ENCODE measurements at places on chromosomes 2 and 18.

DNA sequence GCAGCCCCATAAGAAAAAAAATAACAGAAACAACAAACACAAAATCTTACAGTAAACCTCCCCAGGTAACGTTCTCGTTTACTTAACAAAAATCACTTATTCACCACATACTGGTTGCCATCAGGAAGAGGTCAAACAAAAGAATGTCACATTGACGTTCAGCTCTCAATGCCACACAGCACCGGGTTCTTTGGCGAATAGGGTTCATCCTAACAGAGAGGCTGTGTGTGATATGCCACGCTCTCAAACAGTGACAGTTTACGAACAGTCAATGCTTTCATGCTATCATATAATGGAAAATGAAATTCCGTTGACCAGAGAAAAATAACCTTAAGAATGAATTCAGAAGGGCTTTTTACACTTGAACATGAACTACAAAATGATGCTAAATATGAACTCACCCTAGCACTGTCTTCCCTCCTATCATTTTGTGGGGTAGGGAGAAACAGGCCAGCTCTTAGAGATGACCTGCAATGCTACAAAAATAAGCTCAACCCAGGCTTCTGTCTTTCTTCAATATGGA, 2.0 kb downstream of the TMEM163 start:
- DNase-seq: no peak

DNA sequence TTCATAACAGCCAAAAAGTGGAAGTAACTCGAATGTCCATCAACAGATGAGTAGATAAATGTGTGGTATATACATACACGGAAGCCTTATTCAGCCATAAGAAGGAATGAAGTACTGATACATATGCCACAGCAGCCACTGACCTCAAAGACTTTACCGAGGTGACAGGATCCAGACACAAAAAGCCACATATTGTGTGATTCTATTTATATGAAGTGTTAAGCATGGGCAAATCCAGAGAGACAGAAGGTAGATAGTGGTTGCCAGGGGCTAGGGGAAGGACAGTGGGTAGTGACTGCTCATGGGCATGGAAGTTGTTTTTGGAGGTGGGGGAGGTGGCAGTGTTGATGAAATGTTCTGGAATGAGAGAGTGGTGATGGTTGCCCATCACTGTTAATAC, 33.9 kb downstream of the ZAP70 start:
- no peak for DNase-seq

- no peak for DNase-seq
These were observed 10.7 kb downstream of the COL6A3 start for GRCh38 chr2:237403024-237403882.

GRCh38 chr2:43169099-43169945, 57.1 kb downstream of the ZFP36L2 start:
- DNase-seq: no peak

DNA sequence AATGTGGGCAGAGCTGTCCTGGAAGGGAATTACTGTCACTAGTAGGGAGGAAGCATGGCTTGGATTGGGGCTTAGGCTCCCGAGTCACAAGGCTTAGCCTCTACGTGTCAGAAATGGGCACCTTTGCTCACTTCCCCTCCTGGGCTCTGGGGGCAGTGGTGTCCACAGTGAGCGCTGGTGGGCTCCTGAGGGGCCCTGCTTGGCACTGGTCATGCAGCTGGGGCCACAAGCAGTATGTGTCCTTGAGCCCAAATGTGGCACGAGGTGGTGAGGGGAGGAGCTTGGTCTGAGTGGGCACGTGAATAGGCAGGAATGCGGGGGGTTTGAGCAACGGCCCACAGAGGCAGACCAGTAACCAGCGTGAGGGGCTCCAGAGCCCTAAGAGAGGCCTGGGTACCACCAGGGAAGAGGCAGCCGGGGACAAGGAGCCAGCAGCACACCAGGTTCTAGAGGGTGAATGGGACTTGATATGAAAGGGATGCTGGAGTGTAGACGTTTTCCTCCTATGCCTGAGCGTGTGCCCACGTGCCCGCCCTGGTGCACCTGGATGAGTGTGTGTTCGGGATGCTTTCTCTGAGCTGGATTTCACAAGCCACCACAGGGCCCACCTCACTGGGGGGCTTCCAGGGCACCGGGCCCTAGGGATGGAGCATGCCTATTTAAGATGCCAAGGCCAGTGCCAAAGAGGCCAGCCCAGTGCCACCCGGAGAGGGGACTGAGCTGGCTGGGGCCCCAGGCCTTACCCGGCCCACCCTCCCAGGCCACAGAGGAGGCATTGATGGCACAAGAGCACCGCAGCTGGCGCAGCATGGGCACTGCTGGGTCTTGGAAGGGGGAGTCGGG, 22.8 kb upstream of the PTMA start:
- DNase-seq: no peak

GRCh38 chr2:39265315-39265714, 21.5 kb upstream of the CDKL4 start:
- DNase-seq: no peak

Measured in activated naive CD4-positive, alpha-beta T cell (primary cell).